ENCODE measurements at places on chromosomes 16 and 17.

DNA sequence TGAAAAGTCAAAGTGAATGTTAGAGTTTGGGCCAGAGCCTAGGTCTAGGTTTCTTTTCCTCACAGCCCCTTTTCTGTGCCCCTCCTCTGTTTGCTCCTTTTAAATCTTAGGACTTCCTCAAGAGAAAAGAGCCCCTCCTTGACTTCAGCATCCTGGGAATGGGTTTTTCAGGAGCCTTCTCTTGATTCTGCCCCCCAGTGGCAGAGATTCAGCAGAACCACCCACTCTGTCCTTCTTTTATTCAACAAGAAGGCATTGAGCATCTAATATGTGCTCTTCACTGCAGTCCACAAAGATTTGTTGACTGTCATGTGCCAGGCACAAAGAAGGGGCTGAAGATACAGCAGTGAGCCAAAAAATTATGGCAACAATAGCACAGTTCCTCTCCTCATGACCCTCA, 270.8 kb upstream of the CDH5 start:
- no peak for DNase-seq

- no peak for DNase-seq
Observed at GRCh38 chr17:40124279-40125141, 2.7 kb downstream of the MSL1 start.

DNA sequence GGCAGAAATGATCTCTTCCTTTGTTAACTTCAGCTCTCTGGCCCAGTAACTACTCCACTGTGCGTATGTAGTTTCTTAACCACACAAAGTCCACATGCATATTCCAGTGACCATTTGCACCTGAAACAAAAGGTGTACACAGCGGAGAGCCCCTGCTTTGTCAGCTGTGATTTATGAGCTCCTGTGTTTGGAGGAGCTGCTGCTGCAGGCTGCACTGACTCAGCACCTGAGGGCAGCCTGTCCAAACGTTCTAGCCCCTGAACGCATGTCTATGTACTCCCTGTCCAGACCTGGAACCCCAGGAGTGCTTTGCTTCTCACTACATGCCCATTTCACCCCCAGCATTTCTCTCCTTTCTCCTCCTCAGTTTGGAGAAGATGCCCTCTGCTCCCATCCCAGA, 216.1 kb downstream of the ABCC12 start:
- DNase-seq: no peak

DNA sequence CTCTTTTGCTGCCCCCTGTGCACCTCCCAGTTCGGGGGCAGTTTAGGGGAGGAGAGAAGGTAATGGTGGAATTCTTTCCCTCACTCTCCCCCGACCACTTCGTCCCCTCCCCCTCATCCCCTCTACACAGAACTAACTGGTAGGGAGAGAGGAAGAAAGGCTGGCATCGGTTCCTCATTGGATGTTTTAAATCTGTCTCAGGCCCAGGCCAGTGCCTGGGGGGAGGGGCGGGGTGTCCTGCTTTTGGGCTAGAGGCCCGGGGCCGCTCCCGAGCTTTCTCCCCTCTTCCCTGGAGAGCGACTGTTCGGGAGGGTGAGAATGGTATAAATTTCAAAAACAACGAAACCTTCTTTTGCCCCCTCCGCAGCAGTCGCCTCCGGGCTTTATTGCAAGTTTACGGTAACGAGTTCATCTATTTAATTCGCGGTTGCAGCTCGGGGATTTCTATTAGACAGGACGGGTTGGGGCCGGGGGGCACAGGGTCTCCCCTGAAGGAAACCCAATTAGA, at the start of gene PRAC2:
TSS of gene PRAC2 (plus strand) at position 271 of the 508 bp plus-strand sequence. CDS start 1,226 bp downstream, outside the sequence.
- DNase-seq: no peak

GRCh38 chr17:67891481-67892119, 66.3 kb downstream of the BPTF start:
- no peak for DNase-seq

GRCh38 chr17:29149431-29150064, 30.6 kb downstream of the MYO18A start:
- DNase-seq: no peak

GRCh38 chr17:76868176-76868668, at the start of gene MGAT5B:
Gene MGAT5B, plus strand, starts transcription at chr17:76868404. Its CDS starts 626 bp downstream, at chr17:76869030.
- DNase-seq: no peak

- no peak for DNase-seq
Observed at GRCh38 chr17:38421171-38421841, 7.0 kb upstream of the ARHGAP23 start.

GRCh38 chr17:2395258-2396181, 5.3 kb downstream of the MNT start:
- DNase-seq: no peak

- DNase-seq: no peak
Observed at GRCh38 chr16:4465977-4466779, 8.2 kb downstream of the NMRAL1 start.

DNA sequence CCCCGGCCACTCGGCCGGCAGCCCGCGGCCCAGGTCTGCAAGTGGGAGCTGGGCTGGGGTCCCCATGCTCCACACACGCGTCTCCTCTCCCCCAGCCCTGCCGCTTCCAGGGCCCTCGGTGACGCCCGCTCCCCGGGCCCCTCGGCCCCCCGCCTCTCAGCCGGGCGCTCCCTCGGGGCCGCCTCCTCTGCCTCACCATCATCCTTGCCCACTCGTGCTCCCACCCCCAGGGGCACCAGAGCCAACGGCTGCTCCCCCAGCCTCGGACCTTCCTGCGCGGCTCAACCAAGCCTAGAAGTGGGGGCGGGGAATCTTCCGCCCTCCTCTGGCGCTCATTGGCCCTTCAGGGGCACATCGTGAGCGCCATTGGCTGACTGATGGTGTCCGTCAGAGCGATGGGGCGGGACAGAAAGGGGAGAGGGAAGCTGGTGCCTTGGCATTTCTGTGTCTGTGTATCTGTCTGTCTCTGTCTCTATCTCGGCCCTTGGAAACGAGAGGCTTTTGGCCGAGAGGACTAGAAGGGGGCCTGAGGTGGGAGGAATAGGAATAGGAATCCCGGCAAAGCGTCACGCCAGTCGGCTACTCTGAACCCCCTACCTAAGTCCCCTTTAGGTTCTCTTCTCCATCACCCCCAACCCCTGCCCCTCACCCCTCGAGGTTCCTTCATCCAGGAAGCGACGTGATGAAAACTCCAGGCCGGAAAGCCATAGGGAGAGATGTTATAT, 88.9 kb downstream of the CDC27 start:
- DNase-seq: peak; percentile 76

DNA sequence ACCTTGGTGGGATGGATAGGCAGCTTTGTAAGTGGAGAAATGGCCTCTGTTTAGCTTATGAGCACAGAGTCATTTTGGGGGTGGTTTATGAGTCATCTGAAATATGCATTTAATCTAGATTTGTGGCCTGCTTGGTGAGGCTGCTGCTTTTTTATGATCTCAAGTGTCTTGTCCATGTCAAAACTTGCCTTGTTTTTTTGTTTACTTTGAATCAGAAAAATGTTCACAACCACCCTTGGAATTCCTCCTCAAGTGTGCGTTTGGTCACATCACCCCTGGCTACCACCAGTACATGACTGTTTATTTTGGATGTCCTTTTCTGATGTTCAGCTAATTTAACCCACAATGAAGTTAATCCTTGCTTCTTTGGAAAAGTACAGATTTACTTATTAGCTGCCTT, 64.6 kb downstream of the FTO start:
- DNase-seq: no peak

DNA sequence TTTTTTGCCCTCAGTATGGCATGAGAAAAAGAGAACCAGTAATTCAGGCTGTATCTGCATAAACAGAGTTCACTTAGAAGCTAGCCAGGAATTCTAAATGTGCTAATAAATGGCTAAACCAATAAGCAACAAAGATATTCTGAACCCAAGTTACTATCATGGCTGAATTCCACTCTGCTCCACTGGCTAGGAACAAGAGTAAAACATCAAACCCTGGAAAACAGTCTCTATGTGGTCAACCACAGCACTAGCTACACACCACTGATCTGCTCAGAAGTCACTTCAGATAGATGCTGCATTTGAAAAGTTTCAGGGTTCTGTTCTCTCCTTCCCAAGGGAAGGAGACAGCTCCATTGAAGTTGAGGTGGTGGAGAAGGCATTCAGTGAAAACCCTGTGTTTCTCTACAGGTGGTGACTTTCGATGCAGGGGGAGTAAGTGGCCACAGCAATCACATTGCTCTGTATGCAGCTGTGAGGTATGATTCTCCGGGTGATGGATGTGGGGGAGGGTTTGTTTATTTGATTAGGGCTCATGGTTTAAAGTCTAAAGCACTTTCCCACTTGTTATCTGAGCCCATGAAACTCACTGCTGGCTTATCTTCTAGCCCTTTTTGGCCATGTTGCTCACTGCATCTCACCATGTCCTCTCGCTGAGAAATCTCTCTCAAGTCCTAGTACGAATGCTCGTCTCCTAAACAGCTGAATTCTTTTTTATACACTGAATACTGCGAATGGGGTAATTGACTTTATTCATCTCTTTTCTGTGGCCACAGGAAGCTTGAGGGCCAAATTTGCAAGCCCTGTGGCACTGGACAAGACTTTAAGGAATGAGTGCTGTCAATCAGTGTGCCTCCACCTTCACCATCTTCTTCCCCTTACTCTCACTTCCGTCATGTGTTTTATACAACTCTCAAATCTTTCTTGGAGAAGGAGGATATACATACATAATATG, 39.9 kb downstream of the CENPV start:
- no peak for DNase-seq

- DNase-seq: no peak
Observed at GRCh38 chr16:8971416-8971815, 7.7 kb upstream of the USP7 start.

GRCh38 chr17:81161972-81162371, 3.3 kb upstream of the PVALEF start:
- no peak for DNase-seq

DNA sequence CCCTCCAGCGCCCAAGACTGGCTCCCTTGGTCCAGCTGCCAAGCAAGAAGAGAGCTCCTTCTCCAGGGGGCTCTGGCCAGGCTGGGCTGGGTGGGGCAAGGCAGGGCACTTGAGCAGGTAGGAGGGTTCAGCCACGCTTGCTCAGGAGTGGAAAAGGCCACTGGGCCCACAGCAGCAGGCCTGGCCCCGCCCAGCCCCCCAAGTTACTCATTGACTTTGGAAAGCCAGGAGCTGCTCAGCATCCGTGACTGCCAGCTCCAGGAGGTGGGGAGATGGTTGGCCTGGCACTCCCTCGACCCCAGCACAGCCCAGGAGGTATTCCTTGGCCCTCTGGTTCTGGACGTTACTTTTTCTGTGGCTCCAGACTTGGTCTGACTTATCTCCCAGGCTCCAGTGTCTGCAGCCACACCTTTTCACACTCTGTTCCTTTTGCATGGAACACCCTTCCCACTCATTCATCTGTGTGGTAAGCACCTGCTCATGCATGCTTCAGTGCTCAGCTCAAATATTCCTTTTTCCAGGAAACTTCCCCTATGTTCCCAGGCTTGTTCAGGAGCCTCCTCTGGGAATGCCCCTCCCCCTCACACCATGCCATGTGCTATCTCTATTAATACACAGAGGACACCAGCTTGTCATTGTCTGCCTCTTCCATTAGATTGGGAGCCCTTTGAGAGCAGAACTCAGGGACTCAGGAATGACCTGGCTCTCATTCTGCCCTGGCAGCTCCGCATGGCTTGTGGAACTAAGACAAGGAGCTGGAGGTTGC, at the start of gene CDH16:
TSS of gene CDH16 (minus strand) at position 83 of the 766 bp plus-strand sequence. CDS start 820 bp downstream, outside the sequence.
- no peak for DNase-seq

- DNase-seq: no peak
Observed at GRCh38 chr16:4093495-4094126, 22.6 kb downstream of the ADCY9 start.

- no peak for DNase-seq
Observed at GRCh38 chr17:16814439-16814838, 124.4 kb downstream of the CCDC144A start.

DNA sequence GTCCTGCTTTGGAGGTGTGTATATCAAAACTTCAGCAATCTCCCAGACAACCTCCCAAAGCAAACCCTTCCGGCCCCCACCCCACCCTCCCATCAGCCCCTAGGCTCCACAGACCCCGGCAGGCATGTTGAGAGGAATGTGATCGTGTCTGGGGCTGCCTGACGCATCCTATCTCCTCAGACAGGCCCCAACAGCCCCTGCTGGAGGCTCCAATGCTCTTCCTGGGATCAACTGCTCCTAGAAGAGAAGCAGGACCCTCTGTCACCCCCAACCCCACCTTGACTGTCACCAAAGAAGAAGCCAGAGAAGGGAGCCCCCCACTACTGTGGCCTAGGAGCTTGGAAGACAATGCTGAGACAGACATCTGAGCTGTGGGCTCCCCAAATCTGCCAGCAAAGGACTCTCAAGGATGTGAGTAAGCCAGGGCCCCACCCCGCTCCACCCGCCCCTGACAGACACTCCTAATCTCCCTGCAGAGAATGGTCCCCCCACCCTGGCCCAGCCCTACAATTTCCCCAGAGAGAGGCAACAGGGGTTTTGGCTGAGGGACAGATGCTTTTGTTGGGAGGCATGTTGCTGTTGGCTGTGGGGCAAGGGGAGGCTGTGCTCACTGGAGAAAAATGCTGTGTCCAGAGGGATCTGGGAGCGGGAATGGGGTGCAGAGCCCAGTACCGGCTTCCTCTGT, 1.6 kb upstream of the KRT14 start:
- DNase-seq: no peak

DNA sequence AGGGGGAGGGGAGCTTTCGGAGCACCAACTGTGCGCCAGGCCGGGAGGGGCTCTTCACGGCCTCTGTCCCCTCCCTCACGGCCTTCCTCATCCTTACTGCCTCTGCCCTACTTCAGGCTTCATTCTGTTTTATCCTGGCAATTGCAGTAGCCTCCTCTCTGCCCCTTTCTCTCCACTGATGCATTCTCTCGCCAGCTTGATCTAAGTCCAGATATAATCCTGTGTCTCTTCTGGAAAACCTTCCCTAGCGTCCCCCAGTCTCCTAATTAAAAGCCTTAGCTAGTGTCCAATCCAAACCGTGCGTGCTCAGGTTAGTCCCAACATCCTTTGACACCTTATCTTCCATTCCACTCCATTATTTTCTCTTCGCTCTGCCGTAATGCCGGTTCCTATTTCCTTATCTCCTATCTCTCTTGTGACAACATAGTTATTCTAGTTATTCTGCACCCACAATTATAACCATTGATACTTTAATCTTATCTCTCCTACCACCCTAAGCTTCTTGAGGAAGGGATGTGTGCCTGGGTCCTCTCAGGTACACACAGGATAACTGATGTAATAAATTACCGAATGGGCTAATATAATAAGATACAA, 869 bp downstream of the ZNF48 start:
- no peak for DNase-seq

Measured in NCI-H1436 treated with DMSO at 0.1 percent for 48 hours (cell line).